GM12865 (cell line): ENCODE measurements at places on chromosomes 12 and 14.
A peak's percentile ranks its signal among the peaks of the same experiment; 100 is the strongest.

DNA sequence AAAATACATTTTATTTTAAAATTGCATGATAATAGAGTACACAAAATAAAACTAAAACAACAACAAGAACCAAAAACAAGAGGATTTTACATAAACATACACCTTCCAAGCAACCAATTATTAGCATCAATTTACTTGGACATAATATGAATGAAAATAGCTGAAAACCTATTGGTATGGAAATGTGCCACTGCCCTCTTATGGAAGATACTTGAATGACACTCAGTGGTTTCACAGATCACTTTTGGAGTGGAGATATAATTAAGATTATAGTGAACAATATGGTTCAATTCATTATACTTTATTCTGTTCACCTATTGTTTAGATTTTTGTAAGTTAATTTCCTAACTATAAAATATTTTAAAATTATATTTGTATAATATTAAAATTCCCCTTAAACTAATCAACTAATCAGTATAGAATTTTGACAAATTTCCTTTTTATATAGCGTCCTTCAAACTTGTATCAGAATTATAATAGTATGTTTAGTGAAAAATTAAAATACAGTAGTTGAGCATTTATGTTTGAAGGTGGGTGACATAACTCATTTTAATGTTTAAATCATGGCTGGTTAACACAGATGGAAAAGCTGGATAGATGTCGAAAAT lies 70.1 kb downstream of the SLC6A15 start:
- peak; percentile 42 for DNase-seq

- no peak for DNase-seq
Measured at GRCh38 chr12:121845701-121846100, 13.0 kb downstream of the HPD start.

GRCh38 chr14:72550513-72550912 lies 343.4 kb downstream of the DPF3 start:
- DNase-seq: no peak

DNA sequence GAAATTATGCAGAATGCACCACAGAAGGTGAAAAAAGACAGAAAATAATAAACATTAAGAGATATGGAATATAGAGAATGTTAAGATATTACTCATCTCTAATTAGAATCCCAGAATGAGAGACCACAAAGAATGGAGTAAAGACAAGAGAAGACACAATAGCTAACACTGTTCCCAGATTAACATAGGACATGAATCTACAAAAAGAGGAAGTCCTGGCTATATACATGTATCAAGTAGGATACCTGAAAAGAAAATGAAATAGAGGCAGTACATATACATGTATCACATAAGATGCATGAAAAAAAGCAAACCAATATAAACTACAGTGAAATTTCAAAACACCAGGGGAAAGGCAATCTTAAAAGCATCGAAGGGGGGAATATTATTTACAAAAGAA lies 5.6 kb upstream of the EPS8 start:
- no peak for DNase-seq

DNA sequence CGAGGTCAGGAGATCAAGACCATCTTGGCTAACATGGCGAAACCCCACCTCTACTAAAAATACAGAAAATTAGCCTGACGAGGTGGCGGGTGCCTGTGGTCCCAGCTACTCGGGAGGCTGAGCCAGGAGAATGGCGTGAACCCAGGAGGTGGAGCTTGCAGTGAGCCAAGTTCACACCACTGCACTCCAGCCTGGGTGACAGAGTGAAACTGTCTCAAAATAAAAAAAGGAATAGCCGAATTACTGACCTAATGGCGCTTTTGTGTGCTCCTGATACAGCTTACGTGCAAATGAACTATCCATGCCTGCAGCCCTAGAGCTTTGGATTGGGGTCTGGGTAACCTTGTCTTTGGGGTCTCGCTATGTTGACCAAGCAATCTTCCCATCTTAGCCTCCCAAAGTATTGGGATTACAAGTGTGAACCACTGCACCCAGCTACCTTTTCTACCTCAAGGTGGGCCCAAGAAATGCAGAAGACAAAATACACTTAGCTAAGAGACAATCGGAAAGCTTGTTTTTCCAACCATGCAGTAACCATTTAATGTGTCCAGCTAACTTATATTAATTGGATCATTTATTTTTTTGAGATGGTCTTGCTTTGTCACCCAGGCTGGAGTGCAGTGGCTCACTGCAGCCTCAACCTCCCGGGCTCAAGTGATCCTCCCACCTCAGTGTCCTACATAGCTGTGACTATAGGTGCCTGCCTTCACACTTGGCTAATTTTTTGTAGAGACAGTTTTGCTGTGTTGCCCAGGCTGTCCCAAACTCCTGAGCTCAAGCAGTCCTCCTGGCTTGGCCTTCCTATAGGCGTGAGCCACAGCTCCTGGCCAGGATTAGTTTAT lies 5.5 kb downstream of the PABPN1 start:
- no peak for DNase-seq

DNA sequence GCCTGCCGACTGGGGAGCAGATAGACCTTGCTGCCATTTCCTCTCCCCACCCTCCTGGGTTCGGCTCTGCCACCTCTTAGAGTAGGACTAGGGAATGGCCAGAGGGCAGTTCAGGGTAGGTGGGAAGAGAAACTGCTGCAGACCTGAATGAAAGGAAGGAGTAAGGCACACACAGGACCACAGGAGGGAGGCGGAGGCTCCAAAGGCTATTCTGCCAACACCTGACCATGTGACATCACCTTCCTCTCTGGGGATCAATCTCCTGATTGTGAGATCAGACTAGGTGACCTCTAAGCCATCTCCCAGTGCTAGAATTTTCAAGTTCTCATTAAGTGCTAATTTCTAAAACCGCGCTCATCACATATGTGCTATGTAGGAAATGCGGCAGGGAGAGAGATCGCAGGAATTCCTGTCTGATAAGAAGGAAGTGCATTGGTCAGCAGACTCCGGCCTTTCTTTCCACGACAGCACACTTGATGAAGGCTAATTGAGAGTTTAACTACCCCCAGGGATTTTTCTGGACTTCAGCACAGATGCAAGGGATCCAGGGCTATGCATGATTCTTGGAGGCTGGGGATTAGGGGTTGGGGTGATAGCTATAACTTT lies 11.5 kb upstream of the TSPAN11 start:
- DNase-seq: no peak

- DNase-seq: peak; percentile 95
Measured at GRCh38 chr12:92973614-92974013, 44.5 kb upstream of the EEA1 start.

- DNase-seq: peak; percentile 48
Measured at GRCh38 chr12:18158774-18159557, 69.0 kb upstream of the RERGL start.

- no peak for DNase-seq
Measured at GRCh38 chr14:97120204-97120603, 323.0 kb downstream of the VRK1 start.

- DNase-seq: no peak
Measured at GRCh38 chr12:51339750-51340149, 6.7 kb downstream of the CELA1 start.

DNA sequence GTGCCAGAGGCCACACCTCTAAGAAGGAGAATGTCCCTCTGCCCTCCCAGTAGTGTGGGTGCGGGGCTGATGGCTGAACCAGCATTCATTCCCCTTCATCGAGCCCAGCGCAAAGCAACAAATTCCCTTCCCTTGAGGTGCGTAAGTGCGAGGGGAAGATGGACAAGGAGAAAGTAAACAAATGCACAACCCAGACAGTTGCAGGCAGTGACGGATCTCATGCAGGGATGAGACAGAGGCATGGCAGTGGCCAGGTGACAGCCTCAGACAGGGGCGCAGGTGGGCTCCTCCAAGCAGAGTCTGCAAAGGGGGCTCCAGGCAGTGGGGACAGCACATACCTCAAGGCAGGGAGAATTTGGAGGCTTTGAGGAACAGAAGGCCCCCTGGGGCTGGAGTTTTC lies 2.3 kb upstream of the MYL2 start:
- DNase-seq: no peak

DNA sequence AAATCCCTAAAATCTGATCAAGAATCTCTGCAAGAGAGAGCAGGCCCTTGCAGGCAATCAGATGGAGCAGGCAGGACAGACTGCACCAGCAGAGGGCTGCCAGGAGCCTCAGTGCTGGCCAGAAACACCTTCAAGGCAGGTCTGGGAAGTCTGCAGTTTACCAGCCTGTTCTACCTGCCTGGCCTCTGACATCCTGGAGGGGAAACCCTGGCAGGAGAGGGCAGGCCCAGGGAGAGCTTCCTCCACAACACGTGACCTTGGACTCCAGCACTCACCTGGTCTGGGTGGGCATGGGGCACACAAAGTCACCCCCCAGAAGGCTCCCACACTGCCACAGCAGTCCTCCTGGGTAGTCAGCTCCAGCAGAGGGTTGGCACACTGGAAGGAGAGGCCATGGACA lies 56.0 kb downstream of the ISCA2 start:
- no peak for DNase-seq

DNA sequence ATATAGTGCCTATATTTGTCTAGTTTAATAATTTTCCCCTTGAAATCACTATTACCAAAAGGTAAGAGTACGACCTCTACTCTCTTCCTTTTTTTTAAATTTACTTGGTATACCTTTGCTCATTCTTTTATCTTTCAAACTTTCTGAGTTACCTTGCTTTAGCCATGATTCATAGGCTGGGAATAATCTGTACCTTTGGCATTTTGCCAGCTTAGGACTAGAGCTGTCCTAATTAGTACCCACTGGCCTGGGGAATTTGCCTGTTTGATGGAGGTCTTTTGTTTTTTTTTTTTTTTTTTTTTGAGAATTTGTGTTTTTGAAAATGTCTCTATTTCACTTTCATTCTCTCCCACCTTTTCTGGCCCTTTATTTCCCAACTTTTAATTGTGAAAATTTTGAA lies 8.7 kb upstream of the SLC4A8 start:
- DNase-seq: no peak

- no peak for DNase-seq
Measured at GRCh38 chr12:12898911-12899511, 7.6 kb downstream of the GPRC5A start.

DNA sequence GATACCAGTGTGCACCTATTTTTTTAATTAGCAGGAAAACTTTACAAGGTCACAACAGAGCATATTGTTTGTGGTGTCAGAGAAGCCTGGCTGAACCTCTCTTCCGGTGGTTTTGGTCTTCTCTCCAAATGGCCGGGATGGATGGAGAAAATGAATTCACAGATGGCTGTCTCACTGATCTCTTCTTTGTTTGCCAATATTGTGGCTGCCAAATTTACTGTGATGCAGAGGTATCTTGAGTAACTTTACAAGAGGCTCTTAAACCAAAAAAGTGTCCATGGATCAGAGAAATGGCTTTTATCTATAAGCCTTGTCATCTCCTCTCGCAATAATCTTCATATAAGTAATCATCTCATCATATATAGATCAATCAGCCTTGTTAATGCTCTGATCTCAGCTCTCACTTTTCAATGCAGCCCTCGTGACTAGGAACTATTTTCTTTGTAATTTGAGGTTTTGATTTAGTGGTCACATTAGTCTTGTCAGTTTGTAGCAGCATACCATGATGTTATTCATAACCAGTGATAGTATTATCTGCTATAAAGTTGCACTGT lies 308.1 kb downstream of the EGLN3 start:
- DNase-seq: no peak

DNA sequence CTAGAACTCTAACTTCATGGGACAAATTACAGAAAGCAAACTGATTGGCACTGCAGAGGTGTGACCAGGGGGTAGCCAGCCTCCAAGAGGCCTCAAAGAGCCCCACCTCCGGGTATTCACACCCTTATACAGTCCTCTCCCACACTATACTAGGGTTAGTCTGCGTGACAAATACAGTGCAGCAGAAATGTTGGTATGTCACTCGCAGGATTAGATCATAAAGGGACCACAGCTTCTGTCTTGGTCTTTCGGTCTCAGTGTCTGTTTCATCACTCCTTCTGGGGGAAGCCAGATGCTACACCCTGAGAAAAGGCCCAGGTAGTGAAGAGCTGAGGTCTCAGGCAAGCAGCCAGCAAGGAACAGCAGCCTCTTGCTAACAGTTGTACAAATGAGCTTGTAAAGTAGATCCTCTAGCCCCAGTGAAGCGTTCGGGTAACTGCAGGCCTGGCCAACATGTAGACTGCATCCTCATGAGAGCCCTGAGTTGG lies 68.9 kb upstream of the SAV1 start:
- peak; percentile 94 for DNase-seq

DNA sequence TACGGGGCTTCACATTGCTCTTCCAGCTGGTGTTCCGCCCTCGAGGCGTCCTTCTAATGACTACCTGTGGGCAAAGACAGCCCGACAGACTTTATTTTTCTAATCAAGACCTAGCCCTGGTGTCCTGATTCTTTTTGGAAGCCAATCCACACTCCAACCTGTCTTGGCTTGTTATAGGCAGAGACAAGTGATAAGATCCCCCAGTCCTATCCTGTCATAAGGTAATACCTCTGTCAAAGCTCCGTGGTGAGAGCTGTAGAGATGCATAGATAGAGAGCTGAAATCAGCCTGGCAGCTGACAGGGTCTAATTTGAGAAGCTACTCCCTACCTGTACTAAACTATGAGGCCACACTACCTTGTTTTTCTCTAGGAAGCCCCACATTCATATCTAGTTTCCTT lies 11.5 kb upstream of the WNK1 start:
- no peak for DNase-seq
